ENCODE measurements at places on chromosomes 12 and 14.

DNA sequence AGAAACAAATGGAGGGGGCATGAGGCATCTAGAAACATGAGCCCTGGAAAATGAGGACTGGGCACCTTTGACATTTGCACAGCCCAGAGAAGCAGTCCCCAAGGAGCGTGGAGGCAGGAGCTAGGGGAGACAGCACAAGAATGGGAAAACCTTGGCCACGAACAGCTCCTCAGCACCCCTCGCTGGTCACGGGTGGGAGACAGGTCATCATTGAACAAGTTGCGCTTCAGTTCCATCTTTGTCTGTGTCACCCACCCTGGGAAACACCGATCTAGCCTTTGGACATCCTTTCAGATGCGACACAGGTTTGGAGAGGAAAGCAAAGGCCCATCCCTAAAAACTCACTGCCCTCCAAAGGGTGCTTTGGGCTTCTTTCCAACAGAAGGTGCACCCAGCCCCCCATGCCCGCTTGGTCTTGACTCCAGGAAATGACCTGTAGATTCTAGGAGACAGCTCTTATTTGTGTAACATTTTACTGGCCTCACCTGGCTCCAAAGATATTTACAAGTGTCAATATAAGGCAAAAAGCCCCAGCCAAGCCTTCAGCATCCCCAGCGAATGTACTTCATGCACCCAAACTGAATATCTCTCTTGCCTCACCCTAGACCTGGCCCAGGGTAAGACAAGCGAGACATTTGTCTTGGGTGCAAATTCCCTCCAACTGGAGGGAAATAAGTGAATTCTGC, 28.8 kb upstream of the CLMN start:
- DNase-seq, result no peak

GRCh38 chr14:61609884-61610283, 85.4 kb upstream of the HIF1A start:
- DNase-seq, result no peak

- no peak for DNase-seq
Observed at GRCh38 chr12:94151582-94151981, 3.2 kb downstream of the PLXNC1 start.

- no peak for DNase-seq
Observed at GRCh38 chr12:5587711-5588121, 155.8 kb downstream of the NTF3 start.

- no peak for DNase-seq
Observed at GRCh38 chr12:124786061-124786964, 77.4 kb downstream of the SCARB1 start.

- no peak for DNase-seq
Observed at GRCh38 chr14:65940056-65940735, 527.7 kb downstream of the FUT8 start.

GRCh38 chr12:65492998-65493912, 214.8 kb downstream of the MSRB3 start:
- no peak for DNase-seq

DNA sequence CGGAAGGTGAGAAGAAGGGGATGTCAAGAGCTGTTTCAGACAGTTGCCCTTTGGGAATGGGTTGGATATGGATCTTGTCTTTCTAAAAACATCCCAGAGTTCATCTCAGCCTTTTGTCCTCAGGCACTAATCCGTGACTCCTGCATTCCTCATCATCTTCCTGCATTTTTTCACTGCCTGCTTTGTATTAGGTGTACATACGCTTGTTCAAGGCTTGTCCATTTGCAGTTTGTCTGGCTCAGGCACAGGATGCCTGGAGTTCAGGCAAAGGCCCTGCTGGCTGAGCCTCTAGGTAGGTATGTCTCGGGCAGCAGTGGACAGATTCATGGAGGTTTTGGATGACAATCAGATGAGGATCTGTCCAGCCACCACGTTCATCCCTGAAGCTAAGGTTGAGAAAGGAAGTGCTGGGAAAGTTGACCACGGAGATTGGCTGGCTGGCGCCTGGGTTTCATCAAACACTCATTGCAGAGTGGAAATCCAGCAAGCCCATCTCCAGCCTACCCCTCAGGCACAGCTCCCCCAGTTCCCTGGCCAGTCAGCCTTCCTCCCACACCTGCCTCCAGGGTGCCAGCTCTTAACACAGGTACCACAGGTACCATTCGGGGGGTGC, 12.4 kb upstream of the TMEM106C start:
- DNase-seq, result no peak

DNA sequence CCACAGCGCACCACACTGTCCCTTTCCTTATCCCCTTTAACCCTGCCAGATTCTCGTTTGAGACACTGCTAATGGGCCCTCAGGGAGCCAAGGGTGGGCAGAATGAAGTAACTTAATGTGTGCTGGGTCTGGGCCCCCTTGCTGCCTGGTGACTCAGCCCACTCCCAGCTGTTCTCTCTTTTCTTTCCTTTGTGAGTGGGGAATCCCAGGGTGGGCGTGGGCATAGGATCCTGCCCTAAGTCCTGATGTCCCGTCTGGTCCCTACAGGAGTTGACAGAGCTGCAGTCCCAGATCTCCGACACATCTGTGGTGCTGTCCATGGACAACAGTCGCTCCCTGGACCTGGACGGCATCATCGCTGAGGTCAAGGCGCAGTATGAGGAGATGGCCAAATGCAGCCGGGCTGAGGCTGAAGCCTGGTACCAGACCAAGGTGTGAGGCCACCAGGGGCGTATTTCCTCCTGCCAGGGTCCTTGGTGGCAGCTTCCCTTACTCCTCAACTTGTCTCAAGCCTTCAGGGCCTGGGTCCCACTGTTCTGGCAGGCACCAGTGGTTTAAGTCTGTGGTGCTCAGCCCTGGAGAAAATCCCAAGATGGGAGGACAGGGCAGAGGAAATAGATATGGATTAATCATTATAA, 8.3 kb downstream of the KRT7 start:
- no peak for DNase-seq

- no peak for DNase-seq
Observed at GRCh38 chr14:34262127-34262910, 199.7 kb downstream of the SPTSSA start.

DNA sequence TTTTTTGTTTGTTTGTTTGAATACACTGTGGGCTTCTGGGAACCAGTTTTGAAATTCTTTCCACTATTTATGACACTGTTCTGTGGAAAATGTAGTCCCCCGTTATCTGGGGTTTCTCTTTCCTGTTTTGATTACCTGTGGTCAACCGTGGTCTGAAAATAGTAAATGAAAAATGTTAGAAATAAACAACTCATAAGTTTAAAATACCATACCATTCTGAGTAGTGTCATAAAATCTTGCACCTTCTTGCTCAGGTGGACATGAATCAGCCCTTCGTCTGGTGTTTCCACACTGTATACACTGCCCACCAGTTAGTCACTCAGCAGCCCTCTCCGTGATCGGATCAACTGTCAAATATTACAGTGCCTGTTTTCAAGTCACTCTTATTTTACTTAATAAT, 5.1 kb upstream of the PAPOLA start:
- DNase-seq, result no peak

DNA sequence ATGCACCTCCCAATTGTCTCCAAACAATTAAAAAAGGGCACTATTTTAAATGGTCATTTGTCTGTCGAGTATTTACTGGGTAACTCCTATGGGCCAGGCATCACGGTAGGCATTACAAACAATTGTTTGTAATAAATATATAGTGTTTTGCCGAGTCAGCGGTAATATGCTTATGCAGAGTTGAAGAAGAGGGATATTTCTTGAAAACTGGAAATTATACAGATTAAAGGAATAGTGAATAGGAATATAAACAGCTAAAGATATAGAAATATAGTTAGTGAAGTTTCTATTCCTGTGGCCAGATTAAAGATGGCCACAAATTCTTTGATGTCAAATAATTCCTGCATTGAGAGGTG, 13.5 kb upstream of the CRADD start:
- DNase-seq, result no peak

GRCh38 chr14:54052696-54053385, 96.2 kb upstream of the BMP4 start:
- no peak for DNase-seq

- DNase-seq, result no peak
Observed at GRCh38 chr12:114682785-114683708, 928 bp downstream of the TBX3 start.

GRCh38 chr14:103613517-103613916, 15.5 kb upstream of the KLC1 start:
- DNase-seq, result no peak

GRCh38 chr12:51219322-51219721, 1.5 kb upstream of the POU6F1 start:
- no peak for DNase-seq

DNA sequence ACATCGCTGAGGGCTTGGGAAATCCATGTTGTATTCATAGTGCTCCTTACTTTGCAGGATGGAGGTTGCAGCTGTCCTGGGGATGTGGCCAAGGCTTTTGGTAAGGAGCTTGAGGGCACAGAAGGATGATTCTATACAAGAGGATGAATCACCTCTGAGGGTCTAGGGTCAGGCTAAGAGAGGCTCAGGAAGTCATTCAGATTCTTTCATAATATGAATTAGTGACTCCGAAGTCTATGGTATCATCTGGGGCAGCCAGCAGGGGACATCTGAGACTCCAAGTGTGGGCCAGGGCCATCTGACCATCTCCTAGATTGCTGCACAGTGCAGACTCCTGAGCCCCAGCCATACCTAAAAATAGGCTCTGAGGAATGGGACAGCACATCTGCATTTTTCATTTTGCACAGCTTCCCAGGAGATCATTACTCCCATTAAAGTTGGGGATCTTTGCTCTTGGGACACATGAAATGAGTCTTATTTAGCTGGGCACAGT, 4.8 kb downstream of the GMPR2 start:
- DNase-seq, result no peak

DNA sequence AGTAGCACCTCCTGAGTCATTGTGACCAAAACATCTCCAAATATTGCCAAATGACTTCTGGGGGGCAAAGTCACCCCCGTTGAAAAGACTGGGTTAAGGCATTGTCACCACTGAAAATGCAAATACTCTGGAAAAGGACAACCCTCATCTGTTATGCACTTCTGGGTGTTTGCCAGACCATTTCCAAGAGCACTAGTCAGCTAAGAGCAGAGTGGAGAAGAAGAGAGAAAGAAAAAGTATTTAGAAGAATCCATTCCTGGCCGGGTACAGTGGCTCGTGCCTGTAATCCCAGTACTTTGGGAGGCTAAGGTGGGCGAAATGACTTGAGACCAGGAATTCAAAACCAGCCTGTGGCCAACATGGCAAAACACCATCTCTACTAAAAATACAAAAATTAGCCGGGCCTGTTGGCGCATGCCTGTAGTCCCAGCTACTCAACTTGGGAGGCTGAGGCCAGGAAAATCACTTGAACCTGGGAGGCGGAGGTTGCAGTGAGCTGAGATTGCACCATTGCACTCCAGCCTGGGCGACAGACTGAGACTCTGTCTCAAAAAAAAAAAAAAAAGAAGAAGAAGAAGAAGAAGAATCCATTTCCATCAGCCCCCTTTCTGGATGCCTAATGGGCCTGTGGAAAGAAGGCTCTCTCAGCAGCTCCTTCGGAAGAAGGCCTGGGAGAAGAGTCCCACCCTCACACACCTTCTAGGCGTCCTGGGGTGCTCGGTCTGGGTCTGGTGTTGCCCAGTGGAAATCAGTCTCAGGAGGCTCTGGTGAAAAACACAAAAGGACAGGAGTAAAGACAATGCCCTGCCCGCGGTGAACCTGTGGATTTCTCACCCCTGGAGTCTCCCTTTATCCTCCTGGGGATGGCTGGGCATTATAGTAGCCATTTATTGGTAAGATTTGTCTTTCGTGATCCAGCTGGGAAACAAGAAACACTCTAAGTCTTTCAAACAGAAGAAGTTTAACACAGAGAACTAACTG, 3.5 kb upstream of the LTBR start:
- no peak for DNase-seq

DNA sequence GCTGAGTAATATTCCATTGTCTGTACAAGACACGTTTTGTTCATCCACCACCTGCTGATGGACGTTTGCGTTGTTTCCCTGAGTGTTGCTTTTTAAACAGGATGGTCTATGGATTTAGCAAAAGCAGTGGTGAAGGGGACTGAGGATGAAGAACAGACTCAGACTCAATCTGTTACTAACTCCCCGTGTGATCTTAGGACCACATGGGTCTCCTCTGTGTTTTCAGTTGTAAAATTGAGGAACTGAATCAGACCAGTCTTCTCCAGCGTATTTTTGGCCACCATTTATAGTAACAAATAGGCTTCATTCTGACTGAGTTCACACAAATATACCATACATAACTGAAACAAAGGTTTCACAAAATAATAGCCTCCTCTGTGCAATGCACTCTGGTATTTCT, 85.6 kb downstream of the FOXN3 start:
- no peak for DNase-seq

DNA sequence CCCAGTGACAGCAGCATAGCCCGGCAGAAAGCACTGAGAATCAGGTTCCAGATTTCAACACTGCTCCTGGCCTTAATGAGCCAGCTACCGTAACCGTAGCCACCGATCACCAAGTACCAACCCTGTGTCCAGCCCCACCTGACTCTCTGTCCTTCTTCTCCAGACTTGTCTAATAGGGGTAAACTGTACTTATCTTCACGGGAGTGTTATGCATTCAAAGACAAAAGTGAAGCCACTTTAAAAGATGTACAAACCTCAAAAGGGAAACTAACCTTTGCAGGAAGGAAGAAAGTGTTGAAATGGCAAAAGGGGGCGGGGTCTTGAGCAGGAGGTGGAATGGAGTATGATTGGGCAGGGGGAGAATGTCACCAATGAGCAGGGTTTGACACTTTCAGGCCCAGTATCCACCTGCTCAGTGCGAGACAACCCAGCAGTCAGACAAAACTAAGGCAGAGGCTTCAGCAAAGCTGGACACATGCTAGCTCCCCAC, 226.1 kb downstream of the CHST11 start:
- no peak for DNase-seq
